EL (cell line): ENCODE measurements at places on chromosomes 16 and 17.

DNA sequence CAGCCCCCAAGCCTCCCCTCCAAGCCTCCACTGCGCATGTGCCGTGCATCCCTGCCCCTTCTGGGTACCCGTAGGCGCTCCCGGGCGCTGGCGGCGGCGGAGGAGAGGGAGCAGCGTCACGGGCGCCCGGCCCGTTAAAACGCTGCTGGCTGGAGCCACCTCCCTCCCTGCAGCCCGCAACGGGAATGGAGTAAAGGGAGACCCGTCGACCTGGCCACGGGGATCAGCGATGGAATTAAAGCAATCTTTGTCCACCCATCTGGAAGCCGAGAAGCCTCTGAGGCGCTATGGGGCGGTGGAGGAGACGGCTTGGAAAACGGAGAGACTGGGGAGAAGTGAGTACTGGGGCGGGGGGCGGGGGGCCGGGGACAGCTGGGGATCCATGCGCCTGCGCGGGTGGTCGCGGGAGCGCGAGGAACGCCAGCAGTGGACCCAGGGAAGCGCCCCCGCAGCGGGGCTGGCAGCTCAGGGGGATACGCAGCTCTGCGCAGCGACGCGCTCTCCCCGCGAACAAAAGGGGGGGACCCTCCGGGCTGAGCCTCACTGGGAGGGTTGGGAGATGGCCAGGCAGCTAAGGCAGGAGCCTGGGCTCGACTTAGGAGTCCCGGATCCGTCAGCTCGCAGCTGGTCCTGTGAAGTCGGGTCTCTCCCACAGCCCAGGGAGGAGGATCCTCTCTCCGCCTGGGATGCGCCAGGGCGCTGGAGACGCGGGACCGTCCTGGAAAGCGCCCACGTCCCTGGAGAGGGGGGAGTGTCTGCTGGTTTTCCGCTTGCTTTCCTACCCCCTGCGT is at the start of gene BMERB1:
Gene BMERB1 (plus strand): TSS at position 164 of the 791 bp plus-strand sequence. CDS start 66 bp downstream, at position 230.
- DNase-seq: peak; percentile 68

DNA sequence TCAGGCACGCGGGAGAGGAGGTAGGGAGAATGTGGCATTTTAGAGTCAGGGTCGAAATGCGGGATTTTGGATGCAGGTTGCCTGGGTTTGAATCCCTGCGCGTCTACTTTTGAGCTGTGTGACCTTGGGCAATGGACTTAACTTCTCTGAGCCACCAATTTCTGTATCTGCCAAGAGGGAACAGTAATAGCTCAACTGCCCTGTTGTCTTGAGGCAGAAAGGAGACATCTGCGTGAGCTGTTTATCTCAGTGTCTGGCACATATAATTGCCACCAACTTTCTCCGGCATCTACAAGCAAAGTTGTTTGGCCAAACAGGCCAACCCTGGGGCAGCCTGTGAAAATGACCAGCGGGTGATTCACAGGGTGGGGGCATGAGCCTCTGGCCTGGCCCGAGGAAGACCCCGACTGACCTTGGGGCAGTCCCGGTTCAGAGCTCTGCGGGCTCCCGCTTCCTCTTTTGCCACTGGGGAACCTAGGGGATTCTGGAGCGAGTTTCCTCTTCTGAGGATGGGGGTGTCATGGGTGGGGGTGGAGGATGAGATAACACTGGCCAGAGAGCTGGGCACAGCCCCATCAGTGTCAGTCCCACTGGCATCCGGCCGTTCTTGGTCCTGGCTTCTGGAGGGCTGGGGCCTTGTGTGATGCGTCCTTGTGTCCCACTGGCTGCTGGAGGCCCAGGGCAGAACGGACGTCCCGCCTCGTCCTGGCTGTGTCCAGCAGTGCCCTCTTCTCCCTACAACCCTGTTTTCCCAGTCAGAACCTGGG is 1.3 kb downstream of the SNN start:
- DNase-seq: peak; percentile 24

DNA sequence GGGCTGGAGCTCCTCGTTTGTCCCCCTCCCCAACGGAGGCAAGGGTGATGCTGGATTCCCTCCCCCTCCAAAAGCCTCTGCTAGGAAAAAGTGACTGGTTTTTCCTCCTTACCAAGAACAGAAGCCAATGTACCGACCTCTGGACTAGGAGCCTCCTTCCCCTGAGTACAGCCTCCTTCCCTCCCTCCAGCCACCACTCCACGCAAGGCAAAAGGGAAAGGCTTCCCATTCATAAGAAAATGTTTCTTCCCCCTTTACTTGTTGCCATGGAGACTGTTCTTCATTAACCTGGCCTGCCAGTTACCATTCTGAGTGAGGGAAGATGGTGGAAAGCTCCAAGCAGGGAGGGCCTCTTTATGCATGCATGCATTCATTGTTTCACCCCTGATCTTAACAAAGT is 4.3 kb upstream of the PIMREG start:
- DNase-seq: no peak

DNA sequence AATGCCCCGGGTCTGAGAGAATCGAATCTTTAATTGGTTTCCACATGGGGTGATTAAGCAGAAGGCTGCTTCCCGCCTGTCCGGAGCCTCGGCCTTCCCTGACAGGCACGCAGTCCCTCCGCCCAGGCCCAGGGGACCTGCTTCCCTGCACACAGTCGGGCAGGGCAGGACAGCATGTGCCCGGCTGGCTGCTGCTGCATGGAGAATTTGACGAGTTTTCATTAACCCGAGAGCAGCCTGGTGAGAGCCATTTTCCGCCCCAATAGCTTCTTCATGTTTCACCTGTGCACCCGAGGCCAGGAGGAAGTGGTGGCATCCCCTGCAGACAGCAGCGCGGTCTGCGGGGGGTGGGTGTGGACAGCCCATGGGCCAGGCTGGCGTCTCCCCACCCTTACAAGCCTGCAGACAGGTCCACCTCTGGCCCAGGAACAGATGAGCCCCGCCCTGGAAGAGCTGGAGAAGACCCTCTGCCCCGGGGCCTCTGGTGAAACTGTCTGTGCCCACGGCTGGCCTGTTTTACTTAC is 67.0 kb downstream of the KLHDC4 start:
- no peak for DNase-seq

- DNase-seq: no peak
Measured at GRCh38 chr16:75460446-75460845, 4.0 kb downstream of the TMEM170A start.

- no peak for DNase-seq
Measured at GRCh38 chr17:67520252-67520906, 143.3 kb downstream of the PITPNC1 start.

DNA sequence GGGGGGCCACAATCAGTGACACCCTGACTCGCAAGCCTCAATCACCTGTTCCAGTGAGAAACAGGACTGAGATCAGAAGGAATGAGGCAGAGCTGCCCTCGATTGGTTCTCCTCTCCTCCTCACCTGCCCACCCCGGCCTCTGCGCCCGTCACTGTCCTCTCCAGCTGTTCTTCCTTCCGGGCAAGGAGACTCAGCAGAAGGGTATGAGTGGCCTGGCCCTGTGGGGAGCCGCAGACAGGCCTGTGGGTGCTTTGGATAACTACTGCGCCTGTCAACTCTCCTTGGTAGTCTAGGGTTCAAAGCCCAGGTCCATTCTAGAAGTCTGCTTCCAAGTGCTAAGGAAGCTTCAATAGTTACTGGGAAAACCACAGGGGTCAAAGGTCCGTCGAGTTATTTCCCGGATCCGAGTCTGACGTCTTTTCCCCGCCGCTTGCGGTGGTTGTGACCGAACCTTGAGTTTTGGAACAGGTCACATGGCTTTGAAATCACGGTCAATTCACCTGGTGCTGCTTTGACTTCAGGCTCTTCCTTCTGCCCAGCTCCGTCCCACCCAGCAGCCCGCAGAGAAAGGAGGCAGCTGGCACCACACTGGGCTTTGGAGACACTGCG is 8.3 kb downstream of the CARD14 start:
- no peak for DNase-seq

GRCh38 chr17:2406271-2406902 is 5.5 kb upstream of the MNT start:
- DNase-seq: no peak

DNA sequence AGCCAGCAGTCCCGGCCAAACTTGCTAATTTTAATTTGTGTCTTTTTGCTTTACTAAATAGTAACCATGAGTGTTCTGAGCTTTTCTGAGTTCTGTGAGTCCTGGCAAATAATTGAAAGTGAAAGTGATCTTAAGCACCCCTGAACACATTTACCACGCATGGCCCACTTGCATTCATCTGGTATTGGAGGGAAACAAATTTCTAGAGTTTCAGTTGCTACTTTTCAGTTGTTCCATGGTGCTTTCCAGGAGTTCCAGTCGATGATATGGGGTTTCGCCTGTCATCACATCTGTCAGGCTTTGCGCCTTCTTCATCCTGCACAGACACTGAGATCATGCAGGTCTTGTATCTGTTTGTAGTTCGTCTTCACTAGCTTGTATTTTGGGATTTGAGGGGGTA is 44.1 kb downstream of the CRLF3 start:
- DNase-seq: no peak

- DNase-seq: no peak
Measured at GRCh38 chr16:22053921-22054341, 38.4 kb upstream of the VWA3A start.

- no peak for DNase-seq
Measured at GRCh38 chr17:30819971-30820705, 4.4 kb downstream of the CRLF3 start.

- no peak for DNase-seq
Measured at GRCh38 chr16:79595931-79596450, 4.5 kb downstream of the MAF start.

- peak; percentile 73 for DNase-seq
Measured at GRCh38 chr17:38449364-38449763, 21.1 kb downstream of the ARHGAP23 start.

DNA sequence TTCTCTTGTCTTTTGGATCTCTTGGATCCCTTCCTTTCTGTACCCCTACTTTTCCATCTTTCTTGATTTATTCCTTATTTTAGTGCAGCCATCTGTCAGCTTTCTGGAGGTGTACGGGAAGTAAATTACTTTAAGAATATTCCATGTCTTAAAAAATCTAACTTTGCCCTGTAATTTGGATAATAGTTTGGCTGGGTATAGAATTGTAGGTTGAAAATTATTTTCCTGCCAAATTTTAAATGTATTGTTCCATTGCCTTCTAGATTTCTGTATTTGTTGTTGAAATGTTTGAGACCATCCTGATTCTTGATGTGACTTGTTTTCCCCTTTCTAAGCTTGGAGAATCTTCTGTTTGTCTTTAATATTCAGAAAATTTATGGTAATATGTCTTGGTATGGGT is 2.1 kb downstream of the DDX19B start:
- no peak for DNase-seq

- no peak for DNase-seq
Measured at GRCh38 chr17:19372866-19373504, 5.3 kb upstream of the MAPK7 start.

DNA sequence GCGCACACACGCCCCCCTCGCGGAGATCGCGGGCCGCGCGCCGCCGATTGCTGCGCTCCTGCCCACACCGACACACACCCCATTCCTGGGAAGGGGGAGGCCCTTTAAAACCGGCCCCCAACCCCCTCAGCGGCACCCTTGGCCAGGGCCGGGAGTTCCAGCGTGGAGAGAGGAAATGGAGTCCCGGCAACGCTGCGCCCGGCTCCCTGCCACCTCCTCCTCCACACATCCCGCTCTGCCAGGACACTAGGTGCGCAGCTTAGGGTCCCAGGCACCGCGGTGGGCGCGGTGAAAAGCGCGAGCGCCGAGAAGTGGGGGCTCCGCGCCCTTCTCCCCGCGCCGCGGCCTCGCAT is 397 bp downstream of the CDC42EP4 start:
- DNase-seq: no peak

GRCh38 chr17:16879686-16880085 is 92.2 kb downstream of the TNFRSF13B start:
- DNase-seq: no peak
